ENCODE measurements at places on chromosomes 11 and 22. TPM values are rescaled to one million over a fixed set of nuclear protein-coding genes. Genes with fewer than 3 reads are reported as not detected.

The PGA4 gene
- not detected for total RNA-seq

The RASGRP2 gene
- total RNA-seq, result not detected

The JAML gene
- not detected for total RNA-seq

The DRICH1 gene
- not detected for total RNA-seq

The OR8D4 gene
- total RNA-seq, result not detected

The SOX10 gene
- not detected for total RNA-seq

The GAL3ST1 gene
- not detected for total RNA-seq

The PATE2 gene
- total RNA-seq, result not detected

The BIRC2 gene
- 23.8 TPM for total RNA-seq

The OR5A1 gene
- not detected for total RNA-seq

The PHLDA2 gene
- 126 TPM for total RNA-seq

The C11orf87 gene
- 0.09 TPM for total RNA-seq

Data from airway epithelial cell (primary cell).